Mesenteric fat pad (tissue), 1 donor: ENCODE measurements at places on chromosomes 3 and 15. TPM values are rescaled to one million over a fixed set of nuclear protein-coding genes. Genes with fewer than 3 reads are reported as not detected.

The FANCD2 gene
- total RNA-seq = 2.8 TPM

GRCh38 chr3:150543128-150543527 lies 3.2 kb downstream of the SERP1 start:
- DNase-seq = no peak

The TSEN2 gene
- total RNA-seq = 24.9 TPM

DNA sequence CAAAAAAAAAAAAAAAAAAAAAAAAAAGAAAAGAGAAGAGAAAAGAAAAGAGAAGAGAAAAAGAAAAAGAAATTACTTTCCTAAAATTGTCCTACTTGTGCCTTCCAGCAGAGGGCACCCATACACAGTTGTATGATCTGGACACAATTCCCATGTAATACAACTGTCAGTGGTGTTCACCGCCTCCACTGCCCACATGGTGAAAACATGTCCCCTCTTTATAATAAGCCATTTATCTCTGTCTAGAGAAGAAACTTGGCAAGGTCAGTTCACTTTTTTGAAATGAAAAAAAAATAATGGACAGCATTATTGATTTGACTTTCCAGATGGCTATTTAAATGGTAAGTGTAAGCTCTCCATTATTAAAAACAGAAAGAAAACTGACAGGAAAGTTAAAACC lies 459.4 kb downstream of the GBE1 start:
- no peak for DNase-seq

The ISL2 gene
- 0.67 TPM for total RNA-seq

The UTS2B gene
- total RNA-seq = 1.1 TPM

The ZPLD1 gene
- total RNA-seq = not detected

- no peak for DNase-seq
Measured at GRCh38 chr3:120171134-120171873, 77.1 kb upstream of the GSK3B start.

DNA sequence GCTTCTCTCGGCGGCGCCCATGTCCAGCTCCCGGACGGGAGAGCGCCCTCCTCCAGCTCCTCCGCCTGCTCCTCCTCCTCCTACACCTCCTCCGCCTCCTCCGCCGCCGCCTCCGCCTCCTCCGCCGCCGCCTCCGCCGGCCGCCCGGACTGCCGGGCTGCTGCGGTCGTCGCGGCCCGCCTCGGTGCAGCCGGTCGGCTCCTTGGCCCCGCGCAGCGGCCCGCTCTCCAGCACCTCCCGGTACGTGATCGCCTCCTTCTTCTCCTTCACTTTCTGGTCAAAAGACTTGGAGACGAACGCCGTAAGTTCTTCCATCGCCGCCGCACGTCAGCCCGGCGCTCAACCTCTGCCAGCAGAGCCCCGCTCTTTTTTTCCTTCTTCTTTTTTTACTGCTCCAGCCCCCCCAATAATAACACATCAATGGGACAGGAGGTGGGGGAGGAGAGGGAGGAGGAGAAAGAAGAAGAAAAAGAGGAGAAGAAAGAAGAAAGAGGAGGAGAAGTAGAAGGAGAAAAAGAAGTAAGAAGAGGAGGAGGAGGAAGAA lies 438 bp downstream of the SHOX2 start:
- no peak for DNase-seq

The PLA2G4E gene
- not detected for total RNA-seq

- no peak for DNase-seq
Measured at GRCh38 chr3:128618398-128618726, 32.3 kb downstream of the RPN1 start.

DNA sequence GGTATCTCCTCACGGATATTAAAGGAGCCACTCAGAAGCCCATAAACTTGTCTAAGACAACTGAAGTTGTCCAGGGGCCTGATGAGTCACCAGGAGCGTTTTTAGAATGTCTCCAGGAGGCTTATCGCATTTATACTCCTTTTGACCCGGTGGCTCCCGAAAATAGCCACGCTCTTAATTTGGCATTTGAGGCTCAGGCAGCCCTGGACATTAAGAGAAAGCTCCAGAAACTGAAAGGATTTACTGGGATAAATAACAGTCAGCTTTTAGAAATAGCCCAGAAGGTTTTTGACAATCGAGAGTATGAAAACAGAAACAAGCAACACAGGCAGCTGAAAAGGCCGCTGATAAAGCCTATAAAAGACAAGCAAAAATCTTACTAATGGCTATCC lies 4.1 kb downstream of the DET1 start:
- no peak for DNase-seq

- DNase-seq = no peak
Measured at GRCh38 chr15:52657338-52657737, 21.9 kb downstream of the ATOSA start.

The PCSK6 gene
- 16.9 TPM for total RNA-seq

The PPP1R14D gene
- not detected for total RNA-seq

GRCh38 chr3:36558961-36559360 lies 178.7 kb downstream of the STAC start:
- DNase-seq = no peak

- no peak for DNase-seq
Measured at GRCh38 chr3:162142511-162142910, 645.9 kb downstream of the OTOL1 start.

The HCLS1 gene
- total RNA-seq = 82.1 TPM

DNA sequence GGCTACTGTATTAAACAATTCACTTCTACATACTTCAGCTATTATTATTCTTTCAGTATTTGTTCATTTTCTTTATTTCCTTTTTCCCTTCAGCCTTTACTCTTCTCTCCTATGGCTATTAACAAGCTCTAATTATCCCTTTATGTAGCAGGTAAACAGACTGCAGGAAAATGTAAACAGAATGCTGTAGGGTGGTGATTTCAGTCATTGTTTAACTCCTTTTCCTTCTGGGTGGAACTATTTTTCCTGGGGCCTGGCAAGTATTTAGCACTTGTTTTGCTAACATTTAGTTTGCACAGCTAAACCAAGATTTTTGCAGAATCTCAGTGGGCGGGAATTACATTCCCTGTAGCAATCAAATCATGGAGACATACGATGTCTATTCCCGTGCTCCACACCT lies 14.4 kb downstream of the RARB start:
- DNase-seq = no peak

DNA sequence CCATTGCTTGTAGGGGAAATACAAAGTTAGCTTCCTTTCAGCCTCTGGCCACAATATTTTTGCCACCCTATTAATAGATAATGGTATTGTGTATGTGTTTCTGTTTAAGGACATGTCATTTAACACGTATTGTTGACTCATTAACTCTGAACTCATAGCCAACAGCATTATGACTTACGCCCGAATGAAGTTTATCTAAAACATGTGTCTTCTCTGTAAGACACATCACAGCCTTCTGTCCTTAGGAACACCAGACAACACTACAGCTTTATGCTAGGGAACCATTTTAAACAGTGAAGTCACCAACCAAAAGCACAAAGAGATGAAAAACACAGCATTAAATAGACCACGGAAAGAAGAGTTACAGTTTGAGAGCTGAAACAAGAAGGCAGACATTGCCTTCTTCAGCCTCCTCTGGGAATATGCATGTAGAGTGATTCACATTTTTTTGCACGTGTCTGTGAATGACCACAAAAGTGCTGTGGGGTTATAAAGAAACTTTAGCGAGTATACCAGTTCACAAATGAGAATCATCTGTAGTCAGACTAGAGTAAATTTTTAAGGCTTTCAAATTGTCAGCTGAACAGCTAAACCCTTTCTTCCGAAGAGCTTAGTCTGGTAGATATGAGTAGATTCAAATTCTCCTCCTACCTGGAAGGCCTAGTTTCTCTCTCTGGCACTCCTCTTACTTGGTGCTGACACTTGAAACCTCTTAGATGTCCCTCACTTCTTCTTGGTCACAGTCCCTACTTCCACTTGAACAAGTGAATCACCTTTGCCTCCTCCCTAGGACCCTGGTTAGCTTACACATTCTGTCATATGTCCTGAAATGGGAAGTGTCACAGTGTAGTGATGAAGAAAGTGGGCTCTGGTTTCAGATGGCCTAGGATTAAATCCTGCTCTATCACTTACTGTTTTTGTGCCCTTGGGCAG lies 32.2 kb downstream of the MCTP2 start:
- DNase-seq = no peak

- no peak for DNase-seq
Measured at GRCh38 chr15:96107916-96108315, 222.6 kb upstream of the NR2F2 start.

The HIGD1A gene
- 97.4 TPM for total RNA-seq

The TLR9 gene
- 0.19 TPM for total RNA-seq
